Activated effector memory CD4-positive, alpha-beta T cell treated with anti-CD3 and anti-CD28 coated beads, Interleukin-2, amount 50 U/mL, for 16 hours (primary cell): ENCODE measurements at places on chromosomes 2 and 18.

GRCh38 chr2:68645523-68645922, 2.1 kb downstream of the PROKR1 start:
- no peak for DNase-seq

- no peak for DNase-seq
Observed at GRCh38 chr2:58928391-58928790, 687.3 kb upstream of the FANCL start.

- DNase-seq: no peak
Observed at GRCh38 chr18:21054252-21054821, 57.3 kb downstream of the ROCK1 start.

DNA sequence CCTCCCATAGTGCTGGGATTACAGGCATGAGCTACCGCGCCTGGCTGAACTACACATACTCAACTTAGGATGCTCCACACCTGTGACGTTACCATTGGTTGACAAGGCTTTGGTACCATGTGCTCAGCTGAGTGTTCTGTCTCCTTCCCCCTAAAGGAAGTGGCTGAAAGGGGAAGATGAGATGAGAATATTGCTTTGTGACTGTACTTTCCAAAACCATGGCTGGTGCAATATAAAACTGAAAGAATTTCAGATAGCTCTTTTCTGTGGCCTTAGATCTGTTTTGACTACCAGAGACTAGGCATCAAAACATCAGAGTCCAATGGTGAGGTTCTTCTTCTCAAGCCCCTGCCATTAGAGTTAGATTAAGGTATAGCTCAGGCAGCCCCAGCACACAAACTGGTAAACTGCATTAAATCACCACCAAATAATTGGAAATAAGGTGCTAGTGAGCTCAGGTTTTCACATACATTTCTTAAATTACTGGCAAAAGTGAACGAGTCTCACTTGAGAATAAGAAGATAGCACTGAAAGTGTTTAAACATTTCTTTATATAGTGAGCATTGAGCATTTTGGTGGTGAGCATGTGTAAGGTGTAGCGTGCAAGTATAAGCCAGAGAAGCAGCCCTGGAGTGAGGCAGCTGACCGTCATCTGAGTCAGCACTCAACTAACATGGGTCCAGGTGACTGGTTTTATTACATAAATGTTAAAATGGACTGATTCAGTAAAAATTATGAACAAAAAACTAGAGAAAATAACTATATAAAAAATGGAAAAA, 113.5 kb upstream of the FZD5 start:
- DNase-seq: no peak

- DNase-seq: no peak
Observed at GRCh38 chr2:241180495-241180894, 8.0 kb upstream of the ANO7 start.

DNA sequence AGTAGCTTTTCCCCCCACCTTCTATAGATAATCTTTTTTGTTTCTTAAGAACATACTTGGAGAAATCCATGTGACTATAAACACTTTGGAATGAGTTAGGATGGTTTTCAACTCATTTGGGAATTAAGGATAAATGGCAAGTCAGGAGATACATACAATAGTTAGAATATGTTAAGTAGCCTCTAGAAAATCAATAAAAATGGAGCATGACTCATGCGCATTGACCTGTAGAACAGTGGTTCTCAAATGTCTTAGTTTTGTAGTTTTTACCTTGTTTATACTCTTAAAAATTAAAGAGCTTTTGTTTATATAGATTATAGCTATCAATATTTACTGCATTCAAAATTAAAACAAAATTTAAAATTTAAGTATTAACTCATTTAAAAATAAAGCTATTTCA, 24.7 kb downstream of the NUP35 start:
- DNase-seq: no peak

GRCh38 chr2:235541838-235542549, 48.2 kb downstream of the AGAP1 start:
- DNase-seq: peak; percentile 34

DNA sequence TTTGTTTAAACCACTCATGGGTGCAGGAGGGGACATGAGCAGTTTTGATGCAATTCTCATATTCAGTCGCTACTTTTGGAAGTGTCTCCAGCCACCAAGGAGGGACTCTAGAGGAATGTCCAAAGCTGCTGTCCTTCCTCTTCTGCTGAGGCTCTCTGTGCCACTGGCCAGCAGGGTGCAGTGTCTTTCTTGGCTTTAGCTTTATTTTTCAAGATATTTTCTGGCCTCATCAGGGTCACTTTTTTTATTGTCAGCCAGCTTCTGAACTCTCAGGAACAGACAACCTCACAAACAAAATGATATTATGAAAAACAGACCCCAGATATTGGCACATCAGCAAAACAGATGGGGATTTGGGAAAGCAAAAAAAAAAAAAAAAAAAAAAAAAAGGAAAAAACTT, 289.3 kb upstream of the ZSWIM2 start:
- no peak for DNase-seq

DNA sequence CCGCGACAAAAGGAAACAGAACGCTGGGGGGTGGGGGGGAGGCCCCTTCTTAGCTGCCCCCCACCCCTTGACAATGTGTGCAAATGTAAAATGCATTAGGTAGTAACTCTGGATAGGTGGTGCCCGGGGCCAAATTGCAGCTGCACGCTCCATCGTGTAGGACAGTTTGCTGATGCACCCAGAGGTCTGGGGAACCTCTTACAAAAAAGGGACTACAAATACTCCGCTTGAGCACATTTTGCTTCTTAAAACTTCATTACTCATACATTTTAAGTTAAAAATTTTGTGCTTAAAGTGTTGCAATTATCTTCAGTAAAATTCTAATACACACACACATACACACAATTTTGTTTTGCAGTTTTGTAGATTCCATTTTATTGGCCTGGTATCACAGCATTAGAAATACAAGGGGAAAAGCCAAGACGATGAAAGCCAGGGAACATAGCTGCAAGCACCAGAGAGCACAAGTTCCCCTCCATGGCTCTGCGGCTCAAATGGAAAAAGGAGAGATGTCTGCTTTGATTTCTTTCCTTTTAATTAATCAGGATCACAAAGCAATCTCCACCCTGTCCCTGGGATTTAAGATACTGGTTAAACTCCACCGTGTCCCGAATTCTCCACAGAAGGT, 582.1 kb downstream of the ZEB2 start:
- no peak for DNase-seq

DNA sequence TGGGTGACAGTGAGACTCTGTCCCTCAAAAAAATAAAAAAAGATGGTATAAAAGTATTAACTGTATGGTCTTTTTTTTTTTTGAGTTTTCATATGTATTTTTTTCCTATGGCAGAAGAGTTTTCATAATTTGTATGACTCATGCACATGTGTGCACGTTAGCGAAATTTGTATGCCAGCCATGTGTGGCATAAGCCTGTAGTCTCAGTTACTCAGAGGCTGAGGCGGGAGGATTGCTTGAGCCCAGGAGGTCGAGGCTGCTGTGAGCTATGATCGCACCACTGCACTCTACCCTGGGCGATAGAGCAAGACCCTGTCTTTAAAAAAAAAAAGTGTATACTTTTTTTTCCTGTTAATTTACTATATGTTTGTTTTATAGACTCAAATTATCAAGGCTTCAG, 160.8 kb downstream of the TGIF1 start:
- no peak for DNase-seq

DNA sequence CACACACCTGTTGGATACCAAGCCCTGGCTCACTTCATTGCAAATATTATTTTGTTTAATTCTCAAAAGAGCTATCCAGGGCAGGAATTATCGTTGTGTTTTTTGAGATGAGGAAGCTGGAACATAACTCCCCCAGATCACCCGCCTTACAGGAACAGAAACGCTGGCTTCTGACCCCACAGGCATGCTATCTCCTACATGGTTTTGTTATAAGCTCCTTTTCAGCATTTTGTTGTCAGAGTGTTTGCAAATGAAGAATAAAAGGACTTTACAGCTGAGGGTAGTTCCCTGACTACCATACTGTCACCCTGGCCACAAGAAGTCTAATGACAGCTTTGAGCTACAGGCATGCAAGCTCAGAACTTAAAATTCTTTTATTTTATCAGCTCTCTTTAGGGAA, 62.0 kb upstream of the MRPS9 start:
- DNase-seq: no peak

- DNase-seq: no peak
Observed at GRCh38 chr2:45352506-45352905, 258.6 kb downstream of the SRBD1 start.

- DNase-seq: no peak
Observed at GRCh38 chr18:57366528-57367081, 14.2 kb downstream of the ST8SIA3 start.

DNA sequence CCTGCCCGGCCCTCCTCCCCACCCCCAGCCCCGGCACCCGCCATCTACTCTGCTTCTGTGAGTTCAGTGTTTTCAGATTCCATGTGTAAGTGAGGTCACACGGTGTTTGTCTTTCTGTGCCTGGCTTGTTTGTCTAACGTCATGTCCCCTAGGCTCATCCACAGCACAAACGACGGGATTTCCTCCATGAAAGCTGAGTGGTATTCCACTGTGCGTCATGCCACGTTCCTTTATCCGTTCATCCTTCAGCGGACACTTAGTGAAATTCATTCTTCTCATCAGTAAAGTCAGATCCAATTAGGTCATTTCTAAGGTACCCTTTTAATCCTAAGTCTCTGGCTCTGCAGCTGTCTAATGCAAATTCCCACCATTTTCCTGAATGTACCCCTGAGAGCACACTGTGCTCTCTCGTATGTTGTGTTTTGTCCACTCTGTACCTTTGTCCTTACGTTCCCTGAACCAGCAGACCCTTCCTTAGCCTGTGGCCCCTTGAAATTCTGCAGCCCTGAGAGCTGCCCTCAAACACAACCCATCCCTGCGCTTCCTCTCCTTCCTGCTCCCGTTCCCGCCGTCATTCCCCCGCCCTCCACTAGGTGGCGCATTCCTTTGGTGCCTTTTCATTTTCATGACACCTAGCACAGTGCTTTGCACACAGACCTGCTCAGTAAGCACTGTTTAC, 44.1 kb downstream of the TRAPPC12 start:
- DNase-seq: peak; percentile 91
